ENCODE measurements at places on chromosomes 12 and 14.

- no peak for DNase-seq
Observed at GRCh38 chr12:95474660-95474958, 657 bp downstream of the METAP2 start.

- no peak for DNase-seq
Observed at GRCh38 chr12:15830538-15830937, 41.4 kb upstream of the EPS8 start.

- DNase-seq: no peak
Observed at GRCh38 chr14:105165134-105165704, 3.4 kb downstream of the JAG2 start.

GRCh38 chr12:132719954-132720324, 9.3 kb downstream of the PGAM5 start:
- no peak for DNase-seq

DNA sequence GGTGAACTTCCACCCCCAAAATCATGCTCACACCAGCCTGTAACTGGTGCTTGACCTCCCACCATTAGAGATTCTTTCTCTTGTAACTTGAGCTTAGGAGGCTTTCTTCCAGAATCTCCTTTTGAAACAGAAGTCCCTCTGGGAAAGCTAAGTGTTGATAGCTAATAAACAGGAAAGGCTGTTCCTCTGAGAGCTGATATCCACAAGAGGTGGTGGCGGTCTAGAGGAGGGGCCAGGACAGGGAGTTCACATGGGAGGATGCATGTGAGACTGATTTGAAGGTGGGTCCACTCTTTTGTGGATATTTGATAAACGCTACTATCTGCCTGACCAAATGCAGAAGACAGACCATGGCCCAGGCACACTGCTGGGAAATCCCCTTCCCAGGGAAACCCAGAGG, 10.2 kb upstream of the PRMT8 start:
- no peak for DNase-seq

DNA sequence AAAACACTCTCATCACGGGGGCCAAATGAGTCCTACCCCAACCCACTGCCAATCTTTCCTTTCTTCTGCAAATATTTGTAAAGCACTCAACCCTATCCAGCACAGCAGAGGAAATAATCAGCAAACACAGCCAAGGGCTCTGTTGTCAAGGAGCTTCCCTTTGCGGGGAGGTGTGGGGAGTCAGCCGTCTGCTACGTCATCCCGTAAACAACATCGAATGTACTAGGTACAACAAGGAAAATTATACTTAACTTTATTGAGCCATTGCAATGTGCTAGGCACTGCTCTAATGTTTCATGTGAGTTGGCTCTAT, 22.8 kb downstream of the TMEM63C start:
- no peak for DNase-seq

GRCh38 chr12:51907083-51907855, at the start of gene ACVRL1:
ACVRL1 (plus strand) TSS chr12:51907504; CDS start chr12:51912475, 4,971 bp downstream.
- no peak for DNase-seq
